Lung (tissue), 17 donors: ENCODE measurements at places on chromosomes 16 and 17.

GRCh38 chr16:84407588-84408313 is 39.4 kb downstream of the ATP2C2 start:
- DNase-seq = no peak

- peak; percentile 88 for DNase-seq
Measured at GRCh38 chr17:48995974-48996721, 1.0 kb upstream of the IGF2BP1 start.

DNA sequence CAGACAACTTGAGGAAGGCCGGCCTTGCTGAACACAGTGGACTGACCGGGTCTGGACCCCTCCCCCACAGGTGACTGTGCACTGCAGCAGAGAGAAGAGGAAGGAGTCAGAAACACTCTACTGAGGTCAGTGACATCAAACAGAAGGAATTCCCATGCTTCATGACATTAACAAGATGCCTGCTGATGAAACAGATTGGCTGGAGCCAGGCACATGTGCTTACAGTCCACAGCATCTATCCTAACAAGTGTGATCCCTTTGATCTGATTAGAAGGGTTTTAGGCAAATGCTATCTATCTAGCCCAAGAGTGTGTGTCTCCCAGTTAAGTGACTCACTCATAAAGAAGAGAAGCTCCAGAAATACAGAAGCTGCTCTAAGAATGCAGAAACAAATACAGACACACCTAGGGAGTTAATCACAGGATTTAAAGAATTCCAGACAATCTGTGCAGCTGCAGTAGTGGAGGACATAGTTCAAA is 90.2 kb downstream of the SYCE1L start:
- peak; percentile 5 for DNase-seq

DNA sequence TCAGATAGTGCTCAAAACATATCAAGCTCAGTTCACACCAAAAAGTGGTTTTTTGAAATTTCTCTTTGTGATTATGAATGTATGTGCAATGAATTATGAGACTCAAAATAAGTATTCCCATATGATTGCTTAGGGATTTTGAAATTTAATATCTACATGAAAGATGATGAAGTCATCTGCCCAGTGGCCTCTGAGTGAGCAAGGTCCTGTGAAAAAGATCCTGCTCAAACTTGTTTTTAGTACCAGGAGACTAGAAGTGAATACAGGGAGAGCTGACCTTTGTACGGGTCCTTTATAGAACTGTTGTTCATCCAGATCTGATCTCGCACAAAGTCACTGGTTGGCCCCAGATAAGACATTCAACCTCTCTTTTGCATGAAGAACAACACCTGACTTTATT is 151.9 kb upstream of the MAF start:
- DNase-seq = no peak

DNA sequence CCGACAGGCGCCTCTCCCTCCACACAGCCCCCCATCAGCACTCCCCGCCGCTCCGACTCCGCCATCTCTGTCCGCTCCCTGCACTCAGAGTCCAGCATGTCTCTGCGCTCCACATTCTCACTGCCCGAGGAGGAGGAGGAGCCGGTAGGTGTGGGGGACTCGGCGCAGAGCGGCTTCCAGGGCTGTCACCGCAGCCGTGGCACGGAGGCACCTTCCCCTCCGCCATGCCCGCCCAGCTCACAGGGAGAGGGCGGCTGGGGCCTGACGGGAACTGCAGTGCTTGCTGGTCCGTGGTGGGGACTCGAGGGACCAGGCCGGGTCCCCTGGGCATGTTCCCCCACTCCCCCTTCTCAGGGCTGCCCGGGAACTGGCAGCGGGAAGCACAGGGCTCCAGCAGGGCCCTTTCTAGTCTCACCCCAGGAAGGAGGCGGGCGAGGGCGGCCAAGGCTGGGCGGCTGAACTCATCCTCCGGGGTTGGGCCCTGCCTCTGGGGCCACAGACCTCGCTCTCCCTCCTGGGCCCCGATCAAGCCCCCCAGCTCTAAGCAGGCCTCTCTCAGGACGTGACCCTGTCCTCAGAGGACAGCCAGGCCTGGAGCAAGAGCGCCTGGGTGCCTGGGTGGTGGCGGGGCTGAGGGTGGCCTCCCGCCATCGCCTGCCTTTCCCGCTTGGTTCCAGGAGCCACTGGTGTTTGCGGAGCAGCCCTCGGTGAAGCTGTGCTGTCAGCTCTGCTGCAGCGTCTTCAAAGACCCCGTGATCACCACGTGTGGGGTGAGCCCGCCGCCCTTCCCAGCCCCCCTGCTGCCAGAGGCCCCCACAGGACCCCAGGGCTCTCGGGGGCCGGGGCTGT is 15.2 kb downstream of the TRAF7 start:
- no peak for DNase-seq

DNA sequence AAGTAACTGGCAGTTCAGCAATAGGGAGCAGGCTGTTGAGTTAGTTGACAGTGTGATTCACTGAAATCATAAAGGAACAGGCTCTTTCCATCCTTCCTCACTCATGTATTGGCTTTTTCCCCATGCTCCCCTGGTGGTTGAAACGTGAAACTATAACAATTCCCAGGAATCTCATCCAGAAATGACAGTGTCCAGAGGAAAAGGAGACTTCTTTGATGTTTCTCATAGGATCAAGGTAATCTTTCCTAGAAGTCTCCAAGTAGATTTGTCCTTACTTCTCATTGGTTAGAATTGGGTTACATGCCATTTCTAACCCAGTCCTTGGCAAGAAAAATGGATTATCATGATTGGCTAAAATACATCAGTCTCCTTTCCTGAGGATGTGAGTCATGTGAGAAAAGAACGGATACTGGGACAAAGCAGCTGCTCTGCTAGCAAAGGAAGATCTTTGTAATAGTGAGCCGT is 14.4 kb downstream of the TTC19 start:
- peak; percentile 97 for DNase-seq

- no peak for DNase-seq
Measured at GRCh38 chr17:82888583-82889495, 49.0 kb upstream of the ZNF750 start.

- no peak for DNase-seq
Measured at GRCh38 chr16:79006206-79006605, 594.3 kb downstream of the MAF start.

DNA sequence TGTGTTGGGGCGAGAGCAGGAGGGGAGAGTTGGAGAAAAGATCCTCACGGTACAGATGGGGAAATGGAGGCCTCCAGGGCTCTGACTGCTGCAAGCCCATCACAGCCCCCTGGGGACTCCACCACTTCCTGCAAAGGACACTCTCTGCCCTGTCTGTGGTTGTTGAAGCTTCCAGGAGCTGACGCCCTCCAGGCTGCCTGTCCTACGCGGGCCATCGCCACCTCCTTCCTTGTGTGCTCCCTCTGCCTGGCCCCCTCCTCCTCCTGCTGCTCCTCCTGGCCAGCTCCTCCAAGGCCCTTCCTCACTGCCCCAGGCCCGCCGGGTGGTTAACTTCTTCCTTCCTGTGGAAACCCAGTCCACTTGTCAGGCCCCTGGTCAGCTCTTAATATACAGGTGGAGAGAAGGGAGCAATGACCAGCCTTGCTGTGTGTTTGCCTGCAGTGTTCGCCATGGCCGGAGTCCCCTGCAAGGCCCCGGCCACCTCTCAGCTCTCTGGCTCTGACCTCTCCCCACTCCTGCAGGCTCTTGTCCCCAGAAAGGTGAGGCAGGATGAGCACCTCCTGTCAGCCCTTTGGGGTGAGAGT is 18.4 kb upstream of the STAC2 start:
- no peak for DNase-seq

DNA sequence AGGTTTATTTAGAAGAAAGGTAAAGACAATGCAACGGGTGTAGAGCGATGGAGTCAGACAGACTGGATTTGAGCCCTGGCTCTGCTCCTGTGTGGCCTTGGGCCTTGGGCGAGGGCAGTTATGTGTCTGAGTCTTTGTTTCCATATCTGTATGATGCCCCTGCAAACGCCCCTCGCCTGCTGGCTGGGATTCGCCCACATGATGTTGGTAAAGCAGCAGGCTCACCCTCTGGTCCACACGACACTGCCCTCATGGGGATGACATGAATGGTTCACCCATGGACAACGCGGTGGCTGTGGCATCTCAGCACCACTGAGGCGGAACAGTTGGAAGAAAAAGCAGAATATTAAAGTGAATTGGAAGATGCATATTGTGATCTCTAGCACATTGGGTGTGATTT is 60.3 kb downstream of the FOXL1 start:
- no peak for DNase-seq

DNA sequence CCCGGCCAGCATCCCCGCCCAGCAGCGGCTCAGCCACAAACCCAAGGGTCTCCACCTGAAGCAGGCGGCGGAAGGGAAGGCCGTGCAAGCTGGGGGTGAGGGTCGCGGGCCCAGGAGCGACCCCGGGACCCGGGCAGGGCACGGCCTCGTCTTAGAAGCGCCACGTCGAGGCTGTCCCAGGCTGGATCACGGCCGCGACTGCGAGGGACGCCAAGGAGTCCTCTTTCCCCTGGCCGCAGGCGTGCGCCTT is 538 bp upstream of the CCNF start:
- no peak for DNase-seq

DNA sequence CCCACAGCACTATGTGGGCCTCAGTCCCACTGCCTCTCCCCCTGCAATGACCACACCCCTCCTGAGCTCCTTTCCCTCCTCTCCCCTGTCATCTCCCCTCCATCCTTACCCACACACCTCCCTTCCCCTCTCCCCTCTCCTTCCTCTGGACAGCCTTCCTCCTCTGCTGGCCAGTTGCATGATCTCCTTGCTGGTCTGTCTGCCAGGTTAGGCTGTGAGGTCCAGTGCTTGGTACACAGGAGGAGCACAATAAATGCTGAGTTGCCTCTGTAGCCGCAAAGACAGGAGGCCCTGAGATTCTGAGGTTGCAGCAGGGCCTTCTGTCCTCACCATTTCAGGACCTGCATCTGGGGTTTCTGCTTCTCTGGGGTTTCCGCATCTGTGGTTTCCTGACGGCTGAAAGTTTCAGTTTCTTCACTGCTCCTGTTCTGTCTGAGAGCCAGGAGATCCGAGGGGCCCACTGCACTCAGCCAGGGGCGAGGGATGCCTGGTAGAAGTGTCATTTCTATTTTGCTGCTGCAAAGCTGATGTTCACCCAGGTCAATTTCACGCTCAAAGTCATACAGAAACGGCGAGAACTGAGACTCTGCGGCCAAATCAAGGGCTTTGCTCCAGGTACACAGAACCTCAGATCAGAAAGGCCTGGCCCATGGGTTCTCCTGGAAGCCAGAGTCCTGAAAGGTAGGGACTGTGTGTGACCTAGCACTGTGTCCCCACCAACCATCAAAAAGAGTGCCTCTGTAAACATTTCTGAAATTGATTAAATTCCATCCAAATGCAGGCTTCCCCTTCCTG is 4.6 kb upstream of the SLC12A3 start:
- peak; percentile 58 for DNase-seq

DNA sequence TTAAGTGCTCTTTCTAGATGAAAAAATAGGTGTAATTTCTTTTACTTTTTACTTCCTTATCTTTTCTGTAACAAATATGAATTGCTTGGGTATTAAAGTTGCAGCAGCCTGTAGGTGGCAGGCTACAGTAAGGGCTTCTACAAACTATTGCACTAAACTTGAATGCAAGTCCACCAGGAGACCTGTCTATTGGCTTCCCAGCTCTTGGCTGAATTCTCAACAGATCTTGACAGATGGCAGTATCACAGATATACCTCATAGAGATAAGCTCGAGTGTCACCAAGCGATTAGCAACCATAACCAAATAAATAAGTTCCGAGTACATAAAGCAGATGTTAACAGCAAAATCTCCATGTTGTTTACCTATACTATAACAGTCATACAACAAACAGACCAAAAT is 5.9 kb downstream of the BBS2 start:
- DNase-seq = peak; percentile 66

GRCh38 chr16:69932228-69932627 is 18.9 kb upstream of the CLEC18A start:
- no peak for DNase-seq

DNA sequence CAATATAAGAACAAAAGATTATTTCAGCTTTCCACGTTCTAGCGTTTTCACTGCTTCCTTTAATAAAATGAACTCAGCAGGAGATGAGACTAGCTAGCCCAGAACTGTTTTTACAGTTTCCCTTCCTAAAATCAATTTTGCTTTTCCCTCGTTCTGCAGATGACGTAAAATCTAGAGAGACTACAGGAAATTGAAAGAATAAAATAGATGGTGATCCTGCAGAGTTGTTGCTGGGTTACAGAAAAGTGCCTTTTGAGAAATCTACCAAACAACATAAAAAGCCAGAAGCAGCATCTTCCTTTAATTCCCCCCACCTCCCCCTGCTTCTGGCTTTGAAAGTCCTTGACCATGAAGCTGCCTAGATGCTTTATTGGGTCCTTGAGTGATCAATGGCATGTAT is 96.8 kb upstream of the CLEC3A start:
- no peak for DNase-seq

DNA sequence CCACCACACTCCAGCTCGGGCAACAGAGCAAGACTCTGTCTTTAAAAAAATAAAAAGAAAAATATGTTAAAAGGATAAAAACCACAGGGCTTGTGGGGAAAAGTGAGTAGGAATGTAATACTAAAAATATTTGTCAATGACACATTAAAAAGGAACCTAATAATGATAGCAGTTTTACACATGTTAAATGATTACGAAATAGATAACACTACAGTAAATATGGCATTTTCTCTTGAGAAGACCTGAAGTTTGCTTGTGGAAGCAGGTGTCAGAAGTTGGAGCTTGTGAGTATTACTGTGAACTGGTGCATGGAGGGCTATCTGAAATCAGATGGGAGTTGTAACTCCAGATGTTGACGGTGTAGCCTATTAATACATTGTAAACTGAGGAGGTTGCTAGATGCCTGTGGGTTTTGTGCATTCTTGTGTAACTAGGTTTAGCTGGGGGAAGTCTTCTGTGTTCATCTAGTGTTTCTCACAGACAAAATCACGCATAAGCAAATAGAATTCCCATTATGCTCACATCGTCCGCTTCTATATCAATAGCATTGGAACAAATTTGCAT is 44.2 kb upstream of the CLEC18A start:
- no peak for DNase-seq

DNA sequence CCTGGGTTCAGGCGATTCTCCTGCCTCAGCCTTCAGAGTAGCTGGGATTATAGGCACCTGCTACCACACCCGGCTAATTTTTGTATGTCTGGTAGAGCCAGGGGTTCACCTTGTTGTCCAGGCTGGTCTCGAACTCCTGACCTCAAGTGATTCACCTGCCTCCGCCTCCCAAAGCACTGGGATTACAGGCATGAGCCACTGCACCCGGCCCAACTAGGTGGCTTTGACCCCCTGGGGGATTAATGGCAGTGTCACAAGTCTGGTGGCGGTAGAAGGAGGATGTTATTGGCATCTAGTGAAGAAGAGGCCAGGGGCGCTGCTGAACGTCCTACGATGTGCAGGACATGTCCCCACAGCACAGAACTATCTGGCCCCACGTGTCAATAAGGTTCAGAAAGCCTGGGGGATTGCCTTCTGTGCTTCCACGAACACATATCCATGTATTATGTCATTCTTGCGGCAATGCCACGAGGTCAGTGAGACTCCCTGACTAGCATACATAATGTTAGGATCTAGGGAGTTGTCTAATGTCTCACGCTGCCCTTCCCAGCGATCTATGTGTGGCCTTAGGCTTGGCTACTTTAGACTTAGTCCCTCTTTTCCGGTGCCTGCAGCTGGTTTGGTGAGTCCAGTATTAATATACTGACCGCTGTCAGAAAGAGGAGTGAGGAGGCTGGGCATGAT is 75.8 kb downstream of the ABCC6 start:
- no peak for DNase-seq
